ENCODE measurements at places on chromosomes 1 and 21.

DNA sequence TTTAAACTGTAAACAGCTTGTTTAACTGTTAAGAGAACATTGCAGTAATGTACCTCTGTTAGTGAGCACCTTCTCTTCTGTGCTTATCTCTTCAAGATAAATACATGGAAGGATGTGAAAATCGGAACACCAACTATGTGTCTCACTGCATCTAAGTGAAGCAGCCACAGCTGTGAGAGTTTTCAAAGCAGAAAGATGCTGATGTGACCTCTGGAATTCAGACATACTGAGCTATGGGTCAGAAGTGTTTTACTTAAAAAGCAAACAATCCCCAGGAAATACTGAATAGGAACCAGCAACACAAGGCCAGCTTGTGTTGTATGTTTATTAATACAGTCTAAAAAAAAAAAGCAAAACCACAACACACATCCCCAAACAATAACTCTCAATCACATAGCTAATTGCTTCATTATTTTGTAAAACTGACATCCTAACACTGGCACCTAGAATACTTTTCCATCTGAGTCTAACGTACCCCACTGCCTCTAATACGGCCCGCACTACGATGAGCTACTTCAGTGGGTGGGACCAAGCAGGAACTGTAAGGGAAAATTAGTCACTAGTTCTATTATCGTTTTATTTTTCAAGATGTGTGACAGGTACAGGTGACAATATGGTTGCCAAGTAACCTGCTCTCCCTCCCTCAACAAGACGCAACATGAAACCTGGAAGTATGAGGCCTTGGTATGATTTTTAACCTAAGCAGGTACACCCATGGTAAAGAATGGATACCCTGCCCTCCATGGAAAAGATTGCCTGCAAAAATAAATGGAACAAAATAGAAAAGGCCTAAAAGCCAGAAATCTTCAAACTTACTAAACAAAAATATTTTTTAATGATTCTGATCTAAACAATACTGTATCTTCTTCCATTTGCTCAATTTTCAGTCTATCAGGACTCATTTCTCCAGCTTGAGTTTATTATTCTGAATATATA lies 13.9 kb downstream of the ERRFI1 start:
- no peak for DNase-seq

DNA sequence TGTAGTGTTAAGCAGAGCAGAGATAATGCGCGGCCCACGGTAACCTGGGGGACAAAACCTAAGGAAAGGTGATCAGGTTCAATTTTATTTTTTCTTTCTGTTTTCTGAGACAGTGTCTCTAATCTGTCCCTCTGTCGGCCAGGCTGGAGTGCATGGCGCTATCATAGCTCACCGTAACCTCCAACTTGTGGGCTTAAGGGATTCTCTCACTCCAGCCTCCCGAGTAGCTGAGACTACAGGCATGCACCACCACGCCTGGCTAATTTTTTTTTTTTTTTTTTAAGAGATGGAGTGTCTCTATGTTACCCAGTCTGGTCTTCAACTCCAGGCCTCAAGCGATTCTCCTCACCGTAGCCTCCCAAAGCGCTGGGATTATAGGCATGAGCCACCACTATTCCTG lies 724 bp upstream of the ANKRD35 start:
- no peak for DNase-seq

GRCh38 chr1:238474263-238474662 lies 583.5 kb upstream of the ZP4 start:
- no peak for DNase-seq

DNA sequence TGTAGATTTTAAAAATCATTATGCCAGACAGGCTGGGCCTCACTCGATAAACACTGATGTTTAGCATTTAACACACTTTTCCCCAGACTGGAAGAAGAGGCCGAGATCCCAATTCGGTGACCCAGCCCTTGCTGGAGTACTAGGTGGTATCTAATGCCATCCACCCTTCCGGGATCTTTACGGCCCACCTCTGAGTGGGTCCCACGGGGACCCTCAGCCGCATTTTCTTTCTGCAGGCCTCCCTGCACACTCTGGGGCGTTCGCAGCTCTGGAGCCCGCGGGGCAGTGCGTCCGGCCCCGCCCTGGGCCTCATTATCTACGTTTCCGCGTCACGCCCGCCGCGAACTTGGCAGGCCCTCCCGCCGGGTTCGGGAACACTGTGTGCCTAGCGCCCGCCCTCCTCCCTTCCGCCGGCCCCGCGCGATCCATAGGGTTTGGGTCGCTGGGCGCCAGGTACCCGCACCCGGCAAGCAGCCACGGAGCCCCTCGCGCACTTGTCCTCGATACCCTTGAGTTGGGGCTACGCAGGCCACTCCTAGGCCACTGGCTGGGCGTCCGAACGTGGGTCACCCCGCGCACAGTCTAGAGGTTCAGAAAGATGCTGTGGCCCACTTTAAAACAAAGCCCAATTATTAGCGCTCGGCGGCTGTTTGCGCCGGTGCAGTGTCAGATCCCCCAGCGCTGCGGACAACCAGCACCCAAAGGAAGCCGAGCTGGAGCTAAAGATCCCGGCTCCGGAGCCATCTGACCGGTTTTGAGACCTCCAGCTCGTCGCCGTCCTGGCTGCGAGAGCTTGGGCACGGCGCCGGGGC lies 950 bp upstream of the EVA1C start:
- no peak for DNase-seq

DNA sequence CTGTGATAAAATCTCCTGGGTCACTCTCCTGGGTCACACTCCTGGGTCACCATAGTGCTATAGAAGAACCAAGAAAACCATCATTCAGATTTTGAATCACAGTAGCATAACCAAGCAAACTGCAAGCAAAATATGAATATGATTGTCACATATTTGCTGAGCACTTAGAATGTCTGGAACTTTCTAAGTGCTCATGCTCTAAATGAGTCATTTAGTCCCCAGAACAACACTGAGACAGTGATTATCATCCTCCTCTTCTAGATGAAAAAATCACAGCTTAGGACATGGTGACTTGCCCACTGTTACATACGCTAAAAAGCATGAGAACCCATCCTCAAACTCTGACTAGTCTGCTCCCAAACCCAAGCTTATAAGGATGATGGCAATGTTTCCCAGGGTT lies 39.5 kb upstream of the DDAH1 start:
- no peak for DNase-seq

GRCh38 chr1:214492401-214493075 lies 58.9 kb downstream of the PTPN14 start:
- no peak for DNase-seq

- DNase-seq: no peak
Observed at GRCh38 chr1:12549460-12550349, 68.3 kb downstream of the DHRS3 start.

DNA sequence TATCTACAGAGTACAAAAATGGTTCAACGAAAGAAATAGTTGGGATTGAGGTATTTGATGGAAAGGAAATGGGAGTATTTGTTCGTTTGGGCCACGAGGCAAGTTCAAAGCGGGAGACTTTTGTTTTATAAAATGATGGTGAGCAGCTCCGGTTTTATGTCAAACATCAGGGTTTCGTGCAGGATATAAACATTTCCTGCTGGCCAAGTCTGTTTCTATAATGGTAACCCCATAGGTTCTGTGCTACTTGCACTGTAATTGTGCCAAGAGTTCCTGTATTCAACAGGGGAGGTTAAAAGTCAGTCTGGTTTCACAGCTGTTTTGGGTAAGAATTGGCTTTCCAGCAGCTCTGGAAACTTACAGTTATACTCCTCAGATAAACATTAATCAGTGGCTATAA lies 290.3 kb upstream of the NRIP1 start:
- no peak for DNase-seq

DNA sequence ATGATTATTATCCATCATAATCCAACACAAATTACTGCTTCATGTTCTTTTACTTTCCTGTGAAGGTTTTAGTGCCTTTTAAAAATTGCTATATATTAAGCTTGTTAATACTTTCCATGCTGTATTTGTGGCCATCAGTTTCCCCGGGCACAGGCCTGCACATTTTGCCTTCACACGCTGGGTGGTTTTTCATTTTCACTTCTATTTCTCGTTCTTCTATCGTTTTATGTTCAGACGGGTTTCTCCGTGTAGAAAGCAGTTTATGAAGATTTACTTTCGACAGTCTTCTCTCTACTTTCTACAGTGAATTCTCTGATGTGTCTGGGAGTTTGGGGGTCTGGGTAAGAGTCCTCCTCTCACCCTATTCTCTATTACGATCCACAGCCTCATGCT lies 9.5 kb downstream of the RUNX3 start:
- DNase-seq: no peak

GRCh38 chr1:202016811-202017748 lies 6.7 kb downstream of the ELF3 start:
- no peak for DNase-seq

DNA sequence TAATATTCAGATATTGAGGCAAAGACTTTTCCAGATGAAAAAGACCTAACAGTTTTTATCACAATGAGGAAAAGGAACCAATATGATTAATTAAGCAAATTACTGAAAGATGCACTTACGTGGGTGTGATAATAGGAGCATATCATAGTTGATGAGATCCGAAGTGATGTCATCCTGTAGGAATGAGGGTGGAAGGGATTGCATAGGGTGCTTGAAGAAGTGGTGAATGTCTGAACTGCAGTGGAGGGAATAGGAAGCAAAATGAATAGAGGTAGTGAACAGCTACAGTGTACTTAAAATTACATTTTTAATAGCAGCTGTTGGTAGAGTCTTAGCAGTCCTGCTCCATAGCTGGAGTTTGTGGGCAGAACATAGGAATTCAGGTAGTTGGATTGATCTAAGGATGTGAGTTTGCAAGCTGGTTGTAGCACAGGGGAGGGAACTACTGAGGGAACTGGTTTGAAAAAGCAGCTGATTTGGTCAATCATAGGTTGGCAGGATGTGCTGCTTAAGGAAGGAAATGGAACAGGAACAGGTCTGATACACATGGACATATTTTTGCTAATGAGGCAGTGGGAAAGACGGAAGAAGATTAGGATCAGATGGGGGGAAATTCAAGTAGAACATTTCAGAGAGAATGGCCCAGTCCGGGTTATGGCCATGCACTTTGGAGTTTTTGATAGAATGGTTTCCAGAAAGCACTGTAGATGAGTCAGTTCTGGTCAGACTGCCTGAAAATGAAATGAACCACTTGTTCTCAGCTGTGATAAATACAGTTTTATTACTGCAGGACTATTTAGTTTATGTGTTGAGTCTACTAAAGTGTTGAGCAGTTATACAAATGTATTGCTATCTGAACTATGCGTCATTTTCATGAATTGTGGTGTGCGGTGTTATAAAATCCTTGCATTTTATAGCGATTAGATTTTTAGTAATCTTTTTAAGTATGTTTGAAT lies 155.8 kb downstream of the RYR2 start:
- DNase-seq: no peak

DNA sequence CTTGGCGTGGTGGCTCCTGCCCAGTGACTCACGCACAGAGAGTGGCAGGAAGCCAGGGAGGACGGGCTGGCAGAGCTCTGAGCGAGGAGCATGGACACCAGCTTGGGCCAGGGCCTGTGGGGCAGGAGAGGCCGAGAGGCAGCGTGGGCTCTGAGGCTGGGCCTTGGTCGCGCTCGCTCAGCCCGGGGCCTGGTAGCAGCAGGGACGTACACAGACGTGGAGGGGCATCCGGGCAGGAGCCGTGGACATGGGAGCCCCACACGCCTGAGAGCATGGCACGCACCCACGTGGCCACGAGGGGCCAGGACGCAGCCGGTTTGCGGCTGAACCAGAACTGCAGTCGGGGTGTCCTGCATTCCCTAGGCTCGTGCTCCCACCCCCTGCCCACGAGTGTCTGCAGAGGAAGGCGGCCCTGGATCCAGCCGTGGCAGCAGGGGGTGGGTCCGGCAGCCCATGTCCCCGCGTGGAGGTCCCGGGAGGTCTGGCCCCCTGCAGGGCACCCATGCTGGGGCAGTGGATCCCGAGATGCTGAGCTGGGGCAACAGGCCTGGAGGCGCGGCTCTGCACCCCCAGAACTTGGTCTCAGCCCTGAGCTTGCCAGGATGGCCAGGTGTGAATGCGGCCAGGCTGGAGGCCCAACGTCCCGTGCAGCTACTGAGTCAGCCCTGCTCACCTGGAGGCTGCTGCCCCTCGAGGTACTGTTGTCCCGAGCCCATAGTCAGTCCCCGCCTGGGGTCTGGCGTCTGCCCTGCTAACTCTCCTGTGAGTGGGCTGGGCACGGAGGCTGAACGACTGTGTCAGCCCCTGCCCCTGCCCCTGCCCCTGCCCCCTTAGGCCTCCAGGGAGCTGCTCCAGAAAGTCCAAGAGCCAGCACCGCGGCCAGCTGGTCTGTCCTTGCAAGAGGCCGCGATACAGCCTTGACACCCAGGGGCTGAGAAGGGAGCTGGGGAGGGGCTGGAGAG lies 61.6 kb downstream of the SLX9 start:
- no peak for DNase-seq

DNA sequence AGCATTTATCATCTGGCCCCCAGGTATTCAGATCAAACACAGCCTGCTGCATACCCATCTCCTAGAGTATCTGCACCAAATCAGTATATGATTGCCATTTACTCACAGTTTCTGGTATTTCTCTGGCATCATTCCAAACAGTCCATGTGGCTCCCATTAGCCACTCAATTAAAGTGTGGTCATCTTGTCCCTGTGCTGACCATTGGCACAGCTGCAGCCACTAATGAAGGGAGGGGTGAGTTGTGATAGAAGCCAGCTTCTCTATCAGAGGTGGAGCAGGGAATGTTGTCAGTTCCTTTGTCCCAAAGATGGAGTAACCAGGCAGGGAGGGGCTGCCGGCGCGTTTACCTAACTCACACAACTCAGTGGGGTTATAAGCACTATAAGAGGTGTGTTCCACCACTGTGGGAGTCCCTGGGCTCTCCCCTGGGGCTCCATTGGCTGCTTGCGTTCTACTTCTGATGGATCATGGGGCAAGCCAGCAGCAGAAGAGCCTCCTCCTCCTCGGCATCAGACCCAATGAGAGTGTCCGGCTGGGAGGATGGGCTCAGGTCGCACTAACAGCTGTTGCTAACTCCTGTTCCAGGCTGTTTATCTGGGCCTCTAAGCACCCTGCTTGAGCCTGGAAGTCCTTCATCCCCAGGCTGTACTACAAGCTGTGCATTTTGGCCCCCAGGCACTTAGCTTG lies 108.6 kb downstream of the GDAP2 start:
- no peak for DNase-seq

DNA sequence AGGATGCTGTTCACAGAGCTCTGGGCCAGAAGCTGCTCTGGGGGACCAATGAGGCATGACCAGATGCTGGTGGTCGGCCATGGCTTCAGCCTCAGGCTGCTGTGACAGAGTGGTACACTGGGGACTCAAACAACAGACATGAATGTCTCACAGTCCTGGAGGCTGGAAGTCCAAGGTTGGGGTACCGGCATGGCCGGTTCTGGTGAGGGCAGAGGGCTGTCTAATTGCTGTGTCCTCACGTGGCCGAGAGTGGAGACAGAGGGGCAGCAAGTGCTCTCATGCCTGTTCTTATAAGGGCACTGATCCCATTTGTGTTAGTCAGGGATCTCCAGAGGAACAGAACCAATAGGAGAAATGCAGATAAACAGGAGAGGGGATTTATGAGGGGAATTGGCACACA lies 253.5 kb upstream of the C1orf174 start:
- DNase-seq: no peak
